ENCODE measurements at places on chromosomes 4 and X. TPM values are rescaled to one million over a fixed set of nuclear protein-coding genes. Genes with fewer than 3 reads are reported as not detected.

Gene TMEM150C
- 3.5 TPM for polyA plus RNA-seq

Gene FAM133A
- polyA plus RNA-seq, result 0.18 TPM

Gene HDX
- 3.9 TPM for polyA plus RNA-seq

Gene ZNF732
- 0.89 TPM for polyA plus RNA-seq

Gene EDA2R
- 1.8 TPM for polyA plus RNA-seq

Gene TLR3
- 1.5 TPM for polyA plus RNA-seq

Gene EVC2
- 4.0 TPM for polyA plus RNA-seq

Gene ADGRG4
- not detected for polyA plus RNA-seq

Gene ABCD1
- polyA plus RNA-seq, result 13.5 TPM

Gene ADH1A
- polyA plus RNA-seq, result 0.88 TPM

Gene CXorf65
- polyA plus RNA-seq, result 0.79 TPM

Gene FTHL17
- polyA plus RNA-seq, result not detected

DNA sequence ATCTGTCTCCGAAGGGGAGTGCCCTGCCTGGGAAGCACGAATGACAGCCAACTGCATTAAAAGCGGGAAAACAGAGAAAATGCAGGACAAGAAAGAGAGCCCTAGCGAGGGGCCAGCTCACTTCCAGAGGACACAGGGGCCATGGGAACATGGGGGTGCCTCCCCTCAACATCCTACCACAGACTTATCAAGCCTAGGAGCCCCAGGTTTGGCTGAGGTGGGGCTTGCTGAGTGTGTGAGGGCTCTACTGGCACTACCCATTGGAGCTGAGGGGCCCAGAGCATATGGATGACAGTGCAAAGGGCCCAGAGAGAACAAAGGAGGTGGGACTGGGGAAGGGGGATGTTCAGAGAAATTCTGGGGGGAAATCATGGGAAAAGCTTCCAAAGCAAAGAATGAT lies 101.8 kb downstream of the PJA1 start:
- no peak for DNase-seq

DNA sequence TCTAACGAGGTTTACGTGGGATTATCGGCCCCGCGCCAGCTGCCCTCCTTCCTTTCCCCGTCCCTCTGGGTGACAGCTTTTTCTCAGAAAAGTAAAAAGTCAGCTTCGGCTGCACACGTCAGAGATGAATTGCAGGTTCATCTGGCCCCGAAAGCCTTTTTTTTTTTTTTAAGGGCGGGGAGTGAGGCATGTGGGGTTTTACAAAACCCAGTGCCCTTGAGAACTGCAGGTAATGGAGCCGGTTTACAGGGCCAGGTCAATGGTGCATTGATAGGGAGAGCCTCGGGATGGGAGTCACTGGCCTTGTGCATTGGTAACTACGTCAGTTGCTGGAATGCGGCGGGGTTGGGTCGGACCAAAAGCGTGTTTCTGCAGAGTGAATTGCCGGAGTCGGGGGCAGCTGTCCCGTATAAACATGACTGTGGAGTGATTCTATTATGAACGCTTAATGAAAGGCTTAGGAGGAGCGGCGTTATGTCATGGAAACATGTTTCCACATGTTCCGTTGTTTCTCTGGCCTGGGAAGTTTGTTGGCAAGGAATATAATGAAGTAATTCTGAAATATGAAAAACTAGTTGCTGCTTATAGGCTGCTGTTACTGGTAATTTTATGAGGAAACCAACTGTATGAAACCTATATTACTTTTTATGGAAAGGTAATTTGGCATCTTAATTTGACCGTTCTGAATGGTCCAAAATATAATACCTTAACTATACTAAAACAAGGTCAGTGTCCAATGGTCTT lies 1.1 kb downstream of the HSPA4L start:
- peak; percentile 88 for DNase-seq

GRCh38 chrX:84259868-84260267 lies 71.9 kb upstream of the RPS6KA6 start:
- DNase-seq, result no peak

GRCh38 chr4:2925931-2926860 lies 37.0 kb downstream of the NOP14 start:
- DNase-seq, result no peak

GRCh38 chr4:130576218-130576617 lies 1480.3 kb downstream of the C4orf33 start:
- DNase-seq, result no peak

GRCh38 chrX:19513383-19513782 lies 1.9 kb downstream of the MAP3K15 start:
- DNase-seq, result no peak

- peak; percentile 99 for DNase-seq
Observed at GRCh38 chr4:48779998-48780864, at the start of gene FRYL. Gene FRYL (minus strand): TSS chr4:48780279. CDS start chr4:48634410, 145,869 bp downstream.

- DNase-seq, result peak; percentile 63
Observed at GRCh38 chr4:20430259-20430941, 178.7 kb downstream of the SLIT2 start.

DNA sequence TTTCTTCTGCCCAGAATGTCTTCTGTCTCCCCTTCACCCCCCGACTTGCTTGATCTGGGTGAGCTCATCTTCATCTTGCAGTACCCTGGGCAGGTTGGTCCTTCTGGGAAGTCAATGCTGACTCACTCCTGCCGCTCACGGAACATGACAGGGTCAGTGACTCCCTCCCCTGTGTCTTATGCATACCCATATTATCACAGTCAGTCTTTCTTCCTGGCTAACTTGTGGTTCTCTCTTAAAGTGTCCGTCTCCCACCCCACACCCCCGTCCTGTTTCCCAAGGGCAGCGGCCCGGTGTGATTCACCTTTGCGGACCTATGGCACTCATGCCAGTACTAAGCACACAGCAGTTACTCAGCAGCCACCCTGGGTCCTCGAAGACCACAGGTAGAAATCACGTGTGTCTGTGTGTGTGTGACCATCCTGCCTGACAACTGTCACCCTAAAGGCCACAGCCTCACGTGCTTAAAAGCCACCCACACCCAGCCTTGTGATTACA lies 17.7 kb downstream of the IQSEC2 start:
- no peak for DNase-seq

- DNase-seq, result no peak
Observed at GRCh38 chr4:26867914-26868684, 7.5 kb downstream of the STIM2 start.

GRCh38 chr4:48361012-48361400 lies 19.7 kb downstream of the SLAIN2 start:
- DNase-seq, result peak; percentile 15

GRCh38 chr4:111991797-111992196 lies 153.5 kb upstream of the FAM241A start:
- DNase-seq, result no peak

- no peak for DNase-seq
Observed at GRCh38 chr4:158007566-158007965, 165.3 kb downstream of the GASK1B start.

- no peak for DNase-seq
Observed at GRCh38 chr4:156971165-156971675, 379 bp downstream of the PDGFC start.

DNA sequence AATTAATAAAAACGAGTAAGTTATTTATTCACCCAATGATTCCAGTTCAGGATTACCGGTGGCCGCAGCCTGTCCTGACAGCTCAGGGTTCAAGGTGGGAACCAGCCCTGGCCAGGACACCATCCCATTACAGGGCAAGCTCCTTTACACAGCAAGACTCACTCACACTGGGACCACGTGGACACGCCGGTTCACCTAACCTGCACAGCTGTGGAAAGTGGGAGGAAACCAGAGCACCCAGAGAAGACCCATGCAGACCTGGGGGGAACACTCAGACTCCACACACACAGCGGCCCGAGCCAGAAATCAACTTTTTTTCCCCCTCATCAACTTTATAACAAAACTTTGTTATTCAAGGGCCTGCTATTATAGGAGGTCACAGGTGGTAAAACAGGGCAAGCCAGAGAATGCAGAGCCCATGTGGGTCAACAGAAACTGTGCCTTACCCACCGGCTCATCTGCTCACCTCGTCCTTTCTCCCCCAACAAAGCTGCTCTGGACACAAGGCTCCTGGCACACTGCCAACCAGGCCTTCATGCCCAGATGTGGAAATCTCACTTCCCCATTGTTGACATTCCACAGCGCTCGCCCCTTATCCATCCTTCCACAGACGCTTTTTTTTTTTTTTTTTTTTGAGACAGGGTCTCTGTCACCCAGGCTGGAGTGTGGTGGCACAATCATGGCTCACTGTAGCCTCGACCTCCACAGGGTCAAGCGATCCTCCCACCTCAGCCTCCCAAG lies 8.0 kb upstream of the ODAPH start:
- peak; percentile 4 for DNase-seq

DNA sequence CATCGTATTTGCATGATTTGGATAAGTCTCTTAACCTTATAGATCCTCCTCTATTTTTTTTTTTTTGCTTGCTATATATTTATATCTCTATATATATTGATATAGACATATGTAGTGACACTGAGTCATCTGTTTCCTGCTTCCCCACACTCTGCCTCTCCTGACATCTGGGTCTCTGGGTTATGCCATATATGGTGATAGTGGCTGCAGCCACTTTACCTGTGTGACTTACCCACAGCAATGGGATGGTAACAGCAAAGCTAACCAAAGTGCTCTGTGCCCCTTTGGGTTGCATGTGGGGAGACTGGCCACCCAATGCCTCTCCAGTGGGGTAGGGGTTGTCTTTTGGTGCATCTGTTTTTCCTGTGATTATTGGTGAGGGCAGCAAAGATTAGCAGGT lies 14.5 kb downstream of the CMC4 start:
- DNase-seq, result no peak
